ENCODE measurements at places on chromosomes 2 and 18.

DNA sequence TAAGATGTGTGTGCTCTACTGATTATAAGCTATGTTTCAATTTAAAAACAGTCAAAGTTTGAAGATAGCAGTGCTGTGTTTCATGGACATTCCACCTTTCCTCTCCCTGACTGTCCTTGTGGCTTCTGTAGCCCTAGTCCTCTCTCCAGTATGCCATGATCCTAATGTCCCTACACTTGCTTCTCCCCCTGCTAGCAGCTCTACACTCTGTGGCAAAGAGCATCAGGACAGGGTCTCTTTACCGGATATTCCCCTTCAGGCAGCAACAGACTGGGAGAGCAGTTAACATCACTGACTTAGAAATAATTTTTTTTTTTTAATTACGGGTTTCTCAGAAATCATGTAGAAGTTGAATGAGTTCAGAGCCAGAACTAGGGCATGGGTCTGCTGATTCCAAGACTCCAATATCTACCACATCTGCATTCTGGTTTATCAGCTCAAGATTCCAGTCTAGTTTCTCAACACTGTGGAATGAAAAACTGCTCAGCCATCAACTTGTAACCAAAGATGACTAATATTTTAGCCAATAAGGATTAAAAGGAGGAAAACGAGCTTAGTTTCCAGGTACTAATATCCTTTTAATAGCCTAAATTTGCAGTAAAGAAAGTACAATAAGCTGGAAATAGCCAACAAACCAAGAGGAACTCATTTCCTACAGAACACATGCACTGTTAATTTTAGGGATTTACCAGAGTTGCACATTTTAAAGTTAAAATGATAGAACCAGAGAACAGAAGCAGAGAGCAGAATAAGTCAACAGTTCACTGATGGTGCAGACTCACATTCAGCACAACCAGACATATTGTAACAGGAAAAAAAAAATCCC, 45.2 kb downstream of the TMEM131 start:
- DNase-seq = peak; percentile 5

GRCh38 chr2:204239411-204240165, 303.0 kb downstream of the ICOS start:
- DNase-seq = no peak

DNA sequence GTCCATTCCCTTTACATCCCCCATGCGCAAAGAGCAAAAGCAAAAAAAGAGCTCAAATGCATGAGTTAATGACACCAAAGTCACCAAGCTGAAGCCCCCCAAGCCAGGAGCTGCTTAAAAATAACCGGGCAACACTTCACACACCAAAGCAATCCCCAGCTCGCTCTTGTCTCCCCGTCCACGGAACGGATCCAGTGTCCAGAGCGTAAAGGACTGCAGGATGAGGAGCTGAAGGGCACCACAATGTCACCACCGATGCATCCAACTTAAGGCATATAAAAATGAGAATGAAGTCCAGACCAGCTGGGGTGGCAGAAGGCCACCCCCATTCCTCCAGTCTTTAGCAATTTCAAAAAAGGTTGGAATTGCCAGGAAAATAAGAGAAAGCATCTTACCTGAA, 8.7 kb downstream of the SMAD7 start:
- no peak for DNase-seq

- no peak for DNase-seq
These were observed 335.7 kb upstream of the UBE2E3 start for GRCh38 chr2:180644709-180645108.

- DNase-seq = no peak
These were observed 6.9 kb upstream of the POU3F3 start for GRCh38 chr2:104846786-104847585.
